HTR-8/SVneo (cell line): ENCODE measurements at places on chromosomes 6 and 20.

- DNase-seq = no peak
Measured at GRCh38 chr6:166512567-166512966, 73.9 kb downstream of the RAMACL start.

GRCh38 chr20:56765172-56766073 lies 136.3 kb downstream of the TFAP2C start:
- DNase-seq = no peak

GRCh38 chr20:15122613-15123012 lies 785.2 kb upstream of the FLRT3 start:
- DNase-seq = no peak

DNA sequence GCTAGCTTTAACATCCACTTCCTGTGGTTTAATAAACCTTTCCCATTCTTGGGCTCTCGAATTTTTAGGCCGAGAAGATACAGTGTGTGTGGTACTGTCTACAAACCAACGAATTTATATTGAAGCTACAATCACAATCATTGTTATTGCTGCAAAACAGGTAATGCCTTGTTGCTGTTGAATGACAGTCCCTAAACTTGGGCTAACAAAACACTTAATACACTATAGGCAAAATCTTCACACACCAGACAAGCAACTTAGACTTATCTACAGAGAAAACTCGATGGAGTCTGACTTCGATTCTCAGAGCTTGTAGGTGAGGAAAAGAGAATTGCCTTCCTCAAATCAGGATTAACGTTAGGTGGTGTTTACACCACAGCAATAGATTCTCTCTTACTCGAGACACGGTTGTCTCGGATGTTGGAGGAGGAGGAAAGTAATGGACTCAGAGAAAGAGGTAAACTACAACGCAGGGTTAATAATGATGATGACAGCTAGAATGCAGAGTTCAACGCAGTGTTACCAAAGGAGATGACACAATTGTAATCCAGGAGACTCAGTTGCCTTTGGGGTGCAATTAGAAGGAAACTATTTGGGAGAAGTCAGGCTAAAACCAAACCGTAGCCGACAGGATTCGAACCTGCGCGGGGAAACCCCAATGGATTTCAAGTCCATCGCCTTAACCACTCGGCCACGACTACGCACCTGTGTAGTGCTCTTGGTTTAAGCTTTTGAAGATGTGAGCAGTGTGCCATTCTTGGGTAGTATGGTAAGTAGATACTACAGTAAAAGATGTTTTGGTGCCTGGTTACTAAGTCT lies 32.5 kb upstream of the ZNF184 start:
- DNase-seq = no peak

GRCh38 chr6:25085756-25086155 lies 150.0 kb upstream of the RIPOR2 start:
- no peak for DNase-seq

DNA sequence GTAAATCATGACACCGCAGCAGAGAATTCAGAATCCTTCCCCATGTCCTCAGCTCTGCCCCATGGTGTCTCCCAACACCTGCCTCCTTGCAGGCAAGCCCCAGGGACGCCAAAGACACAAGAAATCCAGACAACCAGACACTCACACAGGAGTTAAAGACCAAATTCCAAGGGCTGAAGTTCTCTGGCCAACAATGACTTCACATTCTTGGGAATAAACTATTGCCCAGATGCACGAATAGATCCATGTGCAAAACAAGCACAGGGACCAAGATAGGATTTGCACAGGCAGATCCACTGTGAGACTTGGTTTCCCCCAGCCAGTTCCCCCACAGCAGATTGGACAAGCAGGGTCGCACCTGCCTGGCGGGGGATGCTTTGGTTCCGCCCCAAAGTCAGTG lies 246.7 kb downstream of the SOD2 start:
- DNase-seq = no peak

- no peak for DNase-seq
Measured at GRCh38 chr6:91761621-91762020, 1174.7 kb upstream of the MAP3K7 start.

DNA sequence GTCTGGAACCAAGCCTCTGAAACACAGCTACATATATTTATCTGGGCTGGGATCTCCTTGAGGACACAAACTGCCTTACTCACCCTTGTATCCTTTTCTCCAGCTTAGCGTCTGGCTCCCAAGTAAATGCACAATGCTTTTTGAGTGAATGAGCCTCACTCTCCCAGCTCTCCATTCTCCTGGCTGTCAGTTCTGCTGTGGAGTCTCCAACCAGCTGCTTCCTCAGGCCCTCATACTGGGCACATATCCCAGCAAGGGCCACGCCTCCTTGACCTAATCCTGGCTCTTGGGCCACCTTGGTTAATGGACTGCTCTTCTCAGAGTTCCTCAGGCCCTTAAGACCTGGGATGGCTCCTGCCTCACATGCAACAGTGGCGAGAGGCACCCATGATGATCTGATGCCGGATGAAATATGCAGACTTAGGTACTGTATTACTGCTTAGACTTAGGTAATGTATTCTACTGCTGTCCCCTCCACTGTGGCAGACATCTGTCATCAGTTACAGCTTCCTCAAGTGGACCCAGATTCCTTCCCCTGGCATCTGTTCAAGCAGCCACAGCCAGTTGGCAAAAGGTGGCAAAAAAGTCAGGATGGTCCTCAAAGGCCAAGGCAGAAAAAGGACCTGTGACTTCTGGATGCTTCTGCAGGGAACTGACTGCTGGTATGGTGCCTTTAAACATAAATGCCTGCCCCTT lies 16.5 kb downstream of the SNHG17 start:
- DNase-seq = no peak

DNA sequence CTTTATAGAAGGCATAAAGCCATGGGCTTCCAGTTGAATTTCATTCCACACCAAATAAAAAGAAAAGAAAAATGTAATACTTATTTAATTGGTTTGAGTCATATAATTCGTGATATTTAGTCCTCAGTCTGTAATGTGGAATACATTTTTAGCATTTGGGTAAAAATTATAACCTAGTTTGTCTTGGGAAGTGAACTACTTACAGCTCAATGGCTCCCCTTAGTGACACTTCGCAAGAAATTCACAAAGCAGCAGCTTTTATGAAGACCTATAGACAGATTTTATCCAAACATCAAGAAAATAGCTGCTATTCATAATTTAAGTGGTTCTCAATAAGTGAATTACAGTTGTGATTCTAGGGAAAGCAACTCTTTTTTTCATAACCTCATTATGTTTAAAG lies 72.1 kb downstream of the RSPO3 start:
- DNase-seq = no peak
